DND-41 (cell line): ENCODE measurements at places on chromosomes 2 and 18.

- no peak for DNase-seq
Observed at GRCh38 chr2:139685090-139685983, 905.1 kb upstream of the NXPH2 start.

DNA sequence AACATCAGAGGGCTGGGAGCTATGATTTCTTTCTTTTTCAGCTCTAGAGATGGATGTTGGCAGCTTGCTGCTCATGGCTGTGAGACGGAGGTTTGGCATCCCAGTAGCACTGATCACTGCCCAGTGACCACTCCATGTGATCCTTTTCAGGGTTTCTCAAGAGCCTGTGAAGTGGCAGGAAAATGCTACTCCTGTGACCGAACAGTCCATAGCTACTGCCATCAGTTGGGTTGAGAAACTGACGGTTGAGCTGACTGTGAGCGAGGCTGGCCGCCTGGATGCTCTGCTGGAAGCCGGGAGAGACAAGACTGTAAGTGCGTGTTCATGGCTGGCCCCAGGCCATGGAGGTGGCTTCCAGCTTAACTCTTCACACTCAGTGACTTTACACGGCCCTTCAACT, 34.2 kb downstream of the VWA3B start:
- DNase-seq, result no peak

- DNase-seq, result no peak
Observed at GRCh38 chr2:26438526-26438925, 36.8 kb downstream of the DRC1 start.

GRCh38 chr18:28846958-28847357, 670.0 kb upstream of the CDH2 start:
- no peak for DNase-seq

DNA sequence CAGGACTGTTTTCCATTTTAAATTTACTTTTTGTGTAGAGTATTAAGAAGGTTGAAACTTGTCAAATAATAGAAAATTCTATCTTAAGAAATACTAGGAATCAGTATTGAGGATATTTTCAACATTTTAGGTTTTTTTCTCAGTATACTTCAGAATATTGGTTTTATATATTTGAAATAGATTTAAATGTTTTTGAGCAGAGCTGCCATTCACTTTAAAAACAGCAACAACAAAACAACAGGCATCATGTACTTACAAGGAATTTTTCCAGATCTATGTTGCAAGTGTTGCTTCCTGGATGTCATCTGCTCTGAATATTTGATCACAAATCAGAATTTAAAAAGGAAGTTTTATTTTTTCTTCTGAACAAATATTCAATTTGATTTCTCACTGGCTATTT, 84.4 kb downstream of the DCDC2C start:
- DNase-seq, result no peak

GRCh38 chr2:203648273-203648672, 58.2 kb upstream of the CD28 start:
- DNase-seq, result no peak

GRCh38 chr2:121707920-121708361, 28.7 kb downstream of the NIFK start:
- DNase-seq, result no peak

GRCh38 chr18:77133835-77134496, 1.4 kb upstream of the MBP start:
- DNase-seq, result peak; percentile 86

- DNase-seq, result no peak
Observed at GRCh38 chr2:225019105-225019504, 23.2 kb downstream of the DOCK10 start.

DNA sequence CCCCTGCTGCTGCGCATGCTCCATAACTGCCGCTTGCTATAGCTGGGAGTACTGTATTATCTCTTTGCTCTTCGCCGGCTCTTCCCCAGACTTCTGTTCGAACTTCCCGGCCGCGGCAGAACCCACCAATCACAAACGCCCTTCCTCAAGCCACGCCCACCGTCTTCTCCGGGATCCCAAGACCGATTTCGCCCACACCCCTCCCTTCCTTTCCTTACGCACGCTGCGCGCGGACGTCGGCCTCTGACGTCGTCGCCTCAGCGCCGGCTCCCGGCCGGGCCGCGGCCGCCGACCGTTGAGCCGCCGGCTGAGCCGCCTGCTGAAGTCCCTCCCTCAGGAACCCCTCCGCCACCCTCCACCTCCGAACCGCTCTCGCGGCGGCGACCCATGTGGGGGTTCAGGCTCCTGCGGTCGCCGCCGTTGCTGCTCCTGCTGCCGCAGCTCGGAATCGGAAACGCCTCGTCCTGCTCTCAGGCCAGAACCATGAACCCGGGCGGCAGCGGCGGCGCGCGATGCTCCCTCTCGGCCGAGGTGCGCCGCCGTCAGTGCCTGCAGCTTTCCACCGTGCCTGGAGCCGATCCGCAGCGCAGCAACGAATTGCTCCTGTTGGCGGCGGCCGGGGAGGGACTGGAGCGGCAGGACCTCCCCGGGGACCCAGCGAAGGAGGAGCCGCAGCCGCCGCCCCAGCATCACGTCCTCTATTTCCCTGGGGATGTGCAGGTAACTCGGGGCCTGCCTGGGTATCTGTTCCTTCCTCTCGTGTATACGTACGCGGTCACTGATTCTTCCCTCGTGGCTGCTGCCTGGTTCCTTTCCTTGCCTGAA, at the start of gene C2orf69:
Gene C2orf69 (plus strand): TSS at position 242 of the 825 bp plus-strand sequence. CDS start 146 bp downstream, at position 388.
- DNase-seq, result peak; percentile 97

DNA sequence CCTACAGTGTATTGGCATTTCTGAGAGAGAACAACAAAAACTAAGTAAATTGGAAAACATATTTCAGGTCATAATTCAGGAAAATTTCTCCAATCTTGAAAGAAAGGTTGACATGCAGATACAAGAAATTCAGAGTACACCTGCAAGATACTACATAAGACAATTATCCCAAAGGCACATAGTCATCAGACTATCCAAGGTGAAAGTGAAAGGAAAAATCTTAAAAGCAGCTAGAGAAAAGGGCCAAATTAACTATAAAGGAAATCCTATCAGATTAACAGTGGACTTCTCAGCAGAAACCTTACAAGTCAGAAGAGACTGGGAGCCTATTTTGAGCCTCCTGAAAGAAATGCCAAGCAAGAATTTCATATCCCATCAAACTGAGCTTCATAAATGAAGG, 449.0 kb upstream of the MMADHC start:
- no peak for DNase-seq

GRCh38 chr18:681985-682384, 24.5 kb downstream of the TYMS start:
- peak; percentile 88 for DNase-seq

- DNase-seq, result no peak
Observed at GRCh38 chr2:215636816-215637215, 200.9 kb upstream of the FN1 start.

GRCh38 chr2:102915128-102915527, 153.3 kb downstream of the TMEM182 start:
- no peak for DNase-seq

GRCh38 chr2:220504938-220505503, 877.6 kb downstream of the SLC4A3 start:
- DNase-seq, result no peak

DNA sequence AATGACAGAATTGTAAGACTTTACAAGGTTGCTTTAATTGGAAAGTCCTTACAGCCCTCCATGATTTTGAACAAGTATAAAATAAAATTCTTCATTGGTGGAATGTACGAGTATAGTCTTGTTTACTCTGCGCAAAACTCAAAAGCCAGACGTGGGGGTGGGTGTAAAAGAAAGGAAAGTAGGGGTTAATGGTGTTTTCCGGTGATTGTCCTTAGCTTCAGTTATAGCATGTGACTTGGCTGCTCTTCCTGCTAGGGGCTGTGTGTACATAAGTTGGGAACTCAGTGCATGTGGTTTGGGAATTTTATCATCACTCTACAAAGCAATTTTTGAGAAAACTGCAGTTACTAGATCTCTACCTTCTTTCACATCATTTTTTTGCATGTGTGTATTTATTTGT, 82.4 kb upstream of the CAVIN2 start:
- no peak for DNase-seq

DNA sequence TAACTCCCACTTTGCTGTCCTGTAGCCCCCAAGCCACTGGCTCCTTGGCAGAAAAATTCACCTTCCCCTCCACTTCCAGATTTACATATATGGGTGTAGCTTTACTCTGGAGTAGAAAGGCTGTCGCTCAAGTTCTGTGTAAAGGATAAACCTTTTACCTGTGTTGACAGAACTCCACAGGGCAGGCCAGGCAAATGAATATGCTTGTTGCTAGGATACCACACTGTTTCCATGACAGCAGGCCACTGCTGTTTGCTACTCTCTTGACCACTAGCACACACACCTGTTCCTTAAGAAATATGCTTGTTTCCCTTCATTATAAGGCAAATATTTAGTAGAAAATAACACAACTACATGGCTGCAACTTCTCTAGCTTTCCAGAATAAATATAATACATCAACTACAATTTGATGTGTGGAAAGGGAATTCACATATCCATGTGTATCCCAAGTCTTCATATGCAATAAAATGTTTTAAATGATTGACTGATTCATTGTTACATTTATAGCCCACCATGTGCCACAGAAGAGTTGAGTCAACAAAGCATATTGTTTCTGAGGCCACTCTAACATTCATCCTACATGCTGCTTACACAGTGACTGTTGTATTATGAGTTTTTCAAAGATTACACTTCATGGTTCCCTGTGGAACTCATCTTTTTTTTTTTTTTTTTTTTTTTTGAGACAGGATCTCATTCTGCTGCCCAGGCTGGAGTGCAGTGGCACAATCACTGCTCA, 56.2 kb upstream of the ROCK1 start:
- DNase-seq, result no peak

- no peak for DNase-seq
Observed at GRCh38 chr2:119864318-119864717, 104.6 kb downstream of the PTPN4 start.

- no peak for DNase-seq
Observed at GRCh38 chr2:129901754-129902415, 77.6 kb upstream of the RAB6C start.

GRCh38 chr18:46623541-46623940, 33.5 kb downstream of the LOXHD1 start:
- DNase-seq, result peak; percentile 91

GRCh38 chr2:31269087-31269486, 35.1 kb downstream of the EHD3 start:
- no peak for DNase-seq

DNA sequence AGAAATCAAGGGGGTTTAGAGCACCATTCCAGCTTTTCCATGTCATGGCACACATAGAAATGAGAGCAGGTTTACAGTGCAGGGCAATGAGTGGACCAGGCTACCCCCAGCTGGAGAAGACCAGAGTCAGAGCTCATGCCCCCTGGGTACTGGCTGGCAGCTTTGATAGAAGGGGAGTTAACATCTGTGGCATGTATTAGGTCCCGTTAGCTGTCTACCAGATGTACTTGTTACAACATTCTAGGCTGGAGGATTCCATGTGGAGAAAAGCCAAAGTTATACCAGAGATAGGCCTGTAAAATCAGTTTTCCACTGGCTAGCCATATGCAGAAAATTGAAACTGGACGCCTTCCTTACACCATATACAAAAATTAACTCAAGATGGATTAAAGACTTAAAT, 109.2 kb downstream of the CCDC85A start:
- no peak for DNase-seq

DNA sequence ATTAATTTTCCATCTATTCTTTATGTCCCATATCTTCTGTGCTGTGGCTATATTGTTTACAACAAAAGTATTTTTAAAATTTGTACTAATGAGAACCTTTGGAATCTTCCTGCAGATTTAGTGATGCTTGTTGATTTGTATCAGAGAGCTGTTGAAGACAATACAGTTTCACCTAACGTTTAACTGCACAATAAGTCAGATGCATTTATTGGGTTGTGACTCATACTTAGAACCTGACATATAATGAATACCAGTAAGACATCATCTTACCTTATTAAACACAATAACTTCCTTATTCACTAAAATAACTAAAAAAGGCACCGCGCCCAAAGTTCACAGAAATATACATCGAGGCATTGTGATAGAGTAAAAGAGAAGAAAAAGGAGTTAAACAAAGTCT, 43.8 kb upstream of the IL1R1 start:
- no peak for DNase-seq

DNA sequence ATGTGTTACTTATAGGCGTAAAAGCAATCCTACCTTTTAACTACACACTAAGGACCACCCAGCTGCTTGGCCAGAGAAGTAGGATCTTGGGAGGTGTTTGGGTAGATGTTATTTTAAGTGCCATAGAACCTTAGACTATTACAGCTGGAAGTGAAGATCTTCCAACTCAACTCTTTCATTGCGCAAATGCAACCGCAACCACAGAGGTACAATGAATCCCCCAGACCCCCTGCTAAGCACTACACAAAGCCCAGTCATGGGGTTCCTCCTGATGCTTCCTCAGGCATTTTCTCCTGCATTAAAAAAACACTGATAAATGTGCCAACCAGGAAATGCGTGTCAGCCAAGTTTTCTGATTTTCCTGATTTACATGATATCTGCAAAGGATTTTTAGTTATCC, 246.0 kb downstream of the LRRTM1 start:
- DNase-seq, result no peak

DNA sequence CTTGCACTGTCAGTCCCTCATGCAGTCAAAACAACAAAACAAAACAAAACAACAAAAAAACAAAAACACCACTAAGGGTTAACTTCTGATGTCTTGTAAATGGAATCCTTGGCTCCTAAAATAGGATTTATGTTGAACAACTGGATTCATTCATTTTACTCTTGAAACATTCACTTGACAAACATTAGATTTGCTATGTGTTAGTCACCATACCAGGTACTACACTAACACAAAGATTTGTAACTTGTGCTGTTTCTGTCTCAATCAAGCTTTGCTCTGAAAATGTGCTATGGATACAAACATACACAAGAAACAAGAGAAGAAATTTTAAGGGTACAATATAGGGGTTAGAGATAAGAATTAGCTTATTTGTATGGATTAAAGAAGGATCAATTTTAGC, 812.8 kb downstream of the LRP1B start:
- no peak for DNase-seq

DNA sequence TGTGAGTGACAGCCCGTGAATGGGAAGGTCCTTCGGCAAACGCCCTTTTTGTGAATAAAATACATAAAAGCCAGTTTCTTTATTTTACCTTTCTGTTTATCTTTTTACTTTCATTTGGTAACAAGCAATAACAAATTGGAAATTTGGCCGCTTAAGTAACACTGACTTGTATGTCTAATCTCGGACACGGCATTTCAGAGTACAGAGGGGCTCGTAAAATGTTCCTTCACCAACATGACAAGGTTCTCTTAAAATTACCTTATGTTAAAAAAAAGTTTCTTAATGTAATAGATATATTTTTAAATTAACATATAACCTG, 558 bp upstream of the NEMP2 start:
- no peak for DNase-seq
